ENCODE measurements at places on chromosomes 16 and 17. TPM values are rescaled to one million over a fixed set of nuclear protein-coding genes. Genes with fewer than 3 reads are reported as not detected.

- DNase-seq: no peak
Observed at GRCh38 chr17:40338058-40338457, 26.5 kb downstream of the GJD3 start.

- no peak for DNase-seq
Observed at GRCh38 chr17:62572888-62573401, 54.5 kb upstream of the MRC2 start.

SLFN14 gene
- polyA plus RNA-seq: 0.11 TPM

GRCh38 chr17:1755252-1755826 lies 6.5 kb upstream of the SERPINF1 start:
- no peak for DNase-seq

DNA sequence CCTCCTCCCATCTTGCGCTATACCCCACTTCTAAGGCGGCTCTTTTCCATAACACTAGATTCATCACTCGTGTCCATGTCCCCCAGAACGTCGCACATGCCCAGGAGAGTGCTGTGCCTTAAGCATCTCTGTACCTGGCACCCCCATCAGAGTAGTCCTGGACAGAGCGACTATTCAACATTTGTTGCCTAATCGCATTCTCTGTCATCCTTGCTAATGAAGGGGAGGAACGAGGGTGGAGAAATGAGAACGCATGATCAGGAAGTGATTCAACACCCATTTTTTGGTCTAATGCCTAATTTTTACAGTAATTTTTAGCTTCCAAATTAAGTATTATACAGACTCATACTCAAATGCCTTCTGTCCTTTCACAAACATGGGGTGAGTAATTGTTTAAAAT lies 53.2 kb downstream of the SLC39A11 start:
- no peak for DNase-seq

DNA sequence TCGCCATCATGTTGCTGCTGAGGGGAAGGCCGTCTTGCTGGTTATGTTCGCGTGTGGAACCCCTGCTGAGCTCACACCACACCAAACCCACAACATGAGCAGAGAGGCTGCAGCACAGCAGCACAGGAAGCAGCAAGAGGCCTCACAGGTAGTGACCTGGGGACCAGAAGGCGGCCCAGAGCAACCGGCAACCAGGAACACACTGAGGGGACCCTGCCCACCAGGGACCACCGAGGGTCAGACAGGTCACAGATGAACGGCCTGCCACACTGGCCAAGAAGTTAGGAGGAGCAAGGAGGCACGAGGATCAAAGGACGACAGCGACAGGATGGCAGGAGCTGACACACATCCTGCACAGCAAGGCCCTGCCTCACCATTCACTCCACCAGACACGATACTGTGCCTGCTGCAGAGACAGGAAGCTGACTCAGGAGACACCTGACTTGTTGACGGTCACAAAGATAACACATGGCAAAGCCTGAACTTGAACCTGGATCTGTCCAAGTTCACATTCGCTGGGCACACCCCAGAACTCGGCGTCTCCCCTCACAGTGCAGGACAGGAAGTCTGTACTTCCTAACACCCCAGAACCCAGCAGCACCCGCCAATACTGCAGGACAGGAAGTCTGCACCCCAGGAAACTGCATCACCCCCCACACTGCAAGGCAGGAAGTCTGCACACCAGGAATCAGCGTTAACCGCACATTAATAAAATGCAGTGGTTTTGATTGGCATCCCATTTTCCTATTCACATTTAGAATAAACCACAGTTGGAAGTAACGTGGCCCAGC lies 98.5 kb downstream of the ZNF778 start:
- no peak for DNase-seq

DNA sequence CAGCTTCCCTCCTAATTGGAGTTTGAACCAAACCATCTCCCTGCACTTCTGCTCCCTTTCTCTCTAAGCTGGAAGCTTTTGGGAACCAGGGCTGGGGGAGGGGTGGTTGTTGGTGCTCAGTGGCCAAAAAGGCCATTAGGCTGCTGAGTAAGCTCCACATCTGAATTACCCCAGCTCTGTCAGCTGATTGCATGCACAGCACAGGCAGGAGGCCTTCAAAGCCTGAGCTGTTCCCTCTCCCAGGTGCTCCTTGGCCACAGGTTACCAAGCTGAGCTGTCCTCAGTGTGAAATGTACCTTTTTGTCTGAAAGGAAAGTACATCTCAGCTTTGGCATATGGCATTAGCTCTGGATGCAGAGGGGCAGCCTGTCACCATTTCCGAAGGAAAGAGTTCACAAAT lies 6.2 kb upstream of the TBKBP1 start:
- no peak for DNase-seq

CBFA2T3 gene
- 2.7 TPM for polyA plus RNA-seq

CDK5R1 gene
- 8.0 TPM for polyA plus RNA-seq

METTL23 gene
- polyA plus RNA-seq: 38.7 TPM

DNA sequence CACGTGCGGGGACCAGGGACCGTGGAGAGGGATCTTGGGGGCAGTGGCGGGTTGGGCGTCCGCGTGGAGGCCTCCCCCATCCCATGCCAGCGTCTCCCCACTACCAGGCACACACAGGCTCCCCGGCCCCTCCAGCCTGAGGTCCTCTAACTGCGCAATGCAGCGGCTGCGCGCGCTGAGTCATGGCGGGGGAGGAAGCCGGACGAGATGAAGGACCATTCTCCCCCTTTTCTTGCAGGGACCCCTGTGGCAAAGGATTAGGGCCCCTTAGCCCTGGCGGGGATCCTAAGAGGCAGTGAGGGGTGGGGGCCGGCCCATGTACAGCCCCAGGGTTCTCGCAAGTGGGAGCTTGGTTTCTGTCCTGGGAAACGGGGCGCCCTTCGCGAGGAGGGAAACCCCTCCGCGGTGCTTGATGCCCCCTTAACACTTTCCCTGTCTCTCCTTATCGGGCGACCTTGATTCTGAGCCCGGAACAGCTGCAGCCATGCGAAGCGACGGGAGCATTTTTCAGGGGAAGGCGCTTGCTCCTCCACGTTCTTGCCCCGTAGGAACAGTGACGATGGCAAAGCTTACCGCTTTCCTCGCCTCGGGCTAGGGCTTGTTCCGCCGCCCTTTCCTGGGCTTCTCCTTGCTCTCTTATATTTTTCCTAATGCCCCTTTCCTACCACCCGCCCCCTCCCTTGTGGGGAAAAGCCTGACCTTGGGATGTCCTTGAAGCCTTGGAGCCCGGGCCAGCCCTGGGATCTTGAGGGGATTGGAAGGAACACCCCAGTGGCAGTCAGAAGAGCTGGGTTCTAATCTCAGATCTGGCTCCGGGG lies 592 bp downstream of the ALDOA start:
- DNase-seq: no peak

GRCh38 chr17:8500609-8501008 lies 64.9 kb downstream of the NDEL1 start:
- no peak for DNase-seq

CHAD gene
- 2.6 TPM for polyA plus RNA-seq

C16orf89 gene
- polyA plus RNA-seq: 3.7 TPM

TELO2 gene
- polyA plus RNA-seq: 51.8 TPM

GRCh38 chr17:50848039-50848438 lies 12.7 kb downstream of the WFIKKN2 start:
- no peak for DNase-seq

KATNB1 gene
- polyA plus RNA-seq: 11.8 TPM

GRCh38 chr16:1785846-1786170 lies 3.0 kb downstream of the NUBP2 start:
- DNase-seq: no peak

DNA sequence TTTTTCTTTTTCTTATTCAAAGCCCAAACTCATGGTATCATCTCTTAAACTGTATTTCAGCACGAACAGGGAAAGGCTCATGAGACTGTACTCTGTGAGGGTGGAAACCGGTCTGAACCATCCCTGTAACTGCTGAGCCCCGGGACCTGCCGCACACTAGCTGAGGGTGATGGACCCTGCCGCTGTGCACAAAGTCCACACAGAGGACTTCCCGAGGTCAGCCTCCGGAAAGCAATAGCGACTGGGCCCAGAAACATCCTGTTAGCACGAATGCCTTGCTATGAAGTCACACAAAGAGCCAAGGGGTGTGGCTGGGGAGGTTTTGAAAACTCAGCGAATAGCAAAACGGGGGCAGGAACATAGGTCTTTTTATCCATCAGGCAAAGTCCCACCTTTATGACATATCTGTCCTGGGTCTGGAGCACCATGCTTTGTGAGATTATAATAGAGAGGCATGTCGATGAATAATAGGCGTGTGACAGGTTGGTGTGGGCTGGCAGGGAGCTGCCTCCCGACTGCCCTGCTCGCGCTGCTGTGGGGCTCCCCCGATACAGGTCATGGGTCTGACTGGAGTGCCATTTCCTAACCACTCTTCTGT lies 33.4 kb downstream of the CDK5R1 start:
- no peak for DNase-seq

DNA sequence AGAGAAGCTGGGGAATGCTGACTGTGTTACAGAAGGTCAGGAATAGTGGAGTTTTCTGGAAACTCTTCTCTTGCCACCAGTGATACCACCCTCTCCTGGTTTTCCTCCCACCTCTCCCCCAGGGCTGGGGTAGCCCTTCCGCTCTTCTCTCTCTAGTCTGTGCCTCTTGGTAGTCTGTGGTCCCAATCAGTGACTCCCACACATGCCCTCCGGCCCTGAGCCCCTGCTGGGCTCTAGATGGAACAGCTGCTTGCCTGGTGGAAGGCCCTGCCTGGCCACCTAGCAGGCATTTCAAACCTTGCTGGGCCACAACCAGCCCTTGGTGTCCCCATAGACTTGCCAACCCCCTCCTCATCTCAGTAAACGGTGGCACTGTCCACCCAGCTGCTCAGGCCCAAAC lies 15.2 kb upstream of the MTSS2 start:
- no peak for DNase-seq

KRTAP9-2 gene
- not detected for polyA plus RNA-seq

LPO gene
- polyA plus RNA-seq: 0.26 TPM

PLD6 gene
- 4.3 TPM for polyA plus RNA-seq

MAF gene
- polyA plus RNA-seq: 47.0 TPM

DNA sequence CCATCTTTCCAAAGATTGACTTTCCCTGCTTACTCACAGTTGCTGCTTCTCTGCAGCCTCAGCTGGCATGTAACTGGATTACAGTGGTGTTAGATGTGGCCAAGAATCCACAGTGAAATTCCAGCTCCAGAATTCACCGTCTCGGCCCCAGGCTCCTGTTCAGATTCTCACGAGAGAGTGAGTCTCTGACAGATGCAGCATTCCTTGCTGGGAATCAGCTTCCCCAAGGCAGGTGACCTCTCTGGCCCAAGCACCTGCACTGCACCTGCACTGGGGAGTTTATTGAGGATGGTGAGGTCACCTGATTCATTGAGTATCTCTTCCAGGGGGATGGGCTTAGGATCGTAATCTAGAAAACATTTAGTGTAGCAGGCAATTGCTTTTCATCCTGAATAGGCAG lies 600.5 kb upstream of the RBFOX1 start:
- no peak for DNase-seq

- DNase-seq: no peak
Observed at GRCh38 chr16:83958137-83958845, 5.3 kb downstream of the OSGIN1 start.

- DNase-seq: no peak
Observed at GRCh38 chr17:60107526-60108257, 29.0 kb upstream of the HEATR6 start.

GRCh38 chr17:57379237-57379894 lies 123.0 kb downstream of the MSI2 start:
- no peak for DNase-seq

DNA sequence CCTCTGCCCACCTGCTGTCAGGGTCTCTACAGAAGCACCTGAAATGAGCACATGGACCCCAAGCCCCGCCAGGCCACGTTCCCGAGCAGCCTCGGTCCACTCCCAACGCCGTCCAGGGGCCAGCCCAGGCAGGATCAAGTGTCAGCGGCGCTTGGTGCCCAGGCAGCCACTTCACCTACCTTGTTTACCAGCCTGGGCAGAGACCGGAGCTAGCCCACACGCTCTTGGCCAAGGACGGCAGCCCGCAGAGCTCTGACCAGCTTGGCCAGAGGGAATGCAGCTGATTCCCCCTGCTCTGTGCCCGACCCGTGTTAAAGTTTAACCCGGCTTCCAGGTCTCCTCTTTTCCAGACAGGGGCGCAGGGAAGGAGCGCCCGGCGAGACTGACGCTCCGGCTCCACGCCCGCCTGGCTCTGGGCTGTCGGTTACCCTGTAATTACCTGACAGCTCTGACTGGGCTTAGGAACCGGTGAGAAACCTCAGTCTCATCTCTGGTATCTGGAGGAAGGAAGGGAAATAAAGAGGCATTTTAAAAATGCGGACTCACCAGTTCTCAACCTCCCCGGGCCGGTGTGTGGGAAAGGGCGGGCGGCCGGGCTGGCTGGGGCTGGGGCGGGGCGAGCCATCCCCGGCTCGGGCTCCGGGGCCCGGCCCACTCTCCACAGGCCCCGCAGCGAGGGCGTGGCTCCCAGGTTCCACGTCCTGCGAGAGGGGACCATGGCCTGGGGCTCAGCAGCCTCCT lies 4.6 kb downstream of the KIFC3 start:
- no peak for DNase-seq

KRTAP4-1 gene
- polyA plus RNA-seq: not detected

DNA sequence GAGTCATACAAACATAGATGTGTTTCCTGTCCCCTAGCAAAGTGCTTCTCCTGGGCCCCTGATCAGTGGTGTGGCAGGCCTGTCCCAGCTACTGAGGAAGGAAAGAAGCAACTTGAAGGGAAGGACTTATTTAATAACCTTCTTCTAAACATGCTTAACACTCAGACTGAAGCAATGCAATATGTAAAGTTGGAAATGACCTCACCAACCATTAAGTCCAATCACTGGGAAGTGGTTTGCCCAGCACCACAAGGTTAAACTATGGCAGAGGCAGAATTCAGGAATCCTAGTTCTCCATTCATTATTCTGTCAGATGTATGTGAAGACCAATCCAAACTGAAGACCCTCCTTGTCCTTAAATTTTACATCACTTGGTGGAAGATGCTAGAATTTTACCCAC lies 39.1 kb downstream of the CENPV start:
- DNase-seq: no peak

- no peak for DNase-seq
Observed at GRCh38 chr17:76687298-76688164, 23.2 kb downstream of the MXRA7 start.

GRCh38 chr16:85912211-85912974 lies 13.4 kb downstream of the IRF8 start:
- no peak for DNase-seq

VEZF1 gene
- polyA plus RNA-seq: 98.0 TPM

GRCh38 chr17:68646626-68647526 lies 45.7 kb upstream of the FAM20A start:
- DNase-seq: no peak

DNA sequence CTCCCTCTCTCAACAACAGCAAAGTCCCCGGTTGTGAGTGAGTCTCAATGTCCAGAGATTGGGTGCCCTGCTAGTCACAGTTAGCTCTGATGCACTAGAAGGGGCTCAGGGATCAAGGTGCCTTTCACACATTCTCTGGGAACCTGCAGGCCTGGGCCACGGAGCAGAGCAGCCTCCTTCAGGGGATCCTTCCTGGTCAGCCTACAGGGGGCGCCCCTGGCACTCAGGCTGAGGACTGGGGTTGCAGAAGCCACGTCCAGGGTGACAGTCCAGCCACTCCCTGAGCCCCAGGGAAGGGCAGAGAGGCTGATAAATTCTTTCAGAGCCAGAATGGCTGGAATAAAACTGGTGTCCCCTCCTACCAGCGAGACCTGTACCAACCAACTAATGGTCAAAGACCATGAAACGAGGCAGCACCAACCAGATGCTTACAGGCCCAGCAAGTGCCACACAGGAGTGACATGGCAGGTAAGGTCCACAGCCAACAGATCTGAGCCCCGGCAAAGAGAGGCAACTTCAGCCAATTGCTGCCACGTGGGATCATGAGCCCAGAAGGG lies 43.5 kb downstream of the ST3GAL2 start:
- no peak for DNase-seq

NDRG4 gene
- polyA plus RNA-seq: 5.1 TPM

C16orf86 gene
- 4.3 TPM for polyA plus RNA-seq

CCDC200 gene
- 6.2 TPM for polyA plus RNA-seq

CACNA1H gene
- polyA plus RNA-seq: 6.2 TPM
